BJ (cell line): ENCODE measurements at places on chromosomes 2 and 18.

DNA sequence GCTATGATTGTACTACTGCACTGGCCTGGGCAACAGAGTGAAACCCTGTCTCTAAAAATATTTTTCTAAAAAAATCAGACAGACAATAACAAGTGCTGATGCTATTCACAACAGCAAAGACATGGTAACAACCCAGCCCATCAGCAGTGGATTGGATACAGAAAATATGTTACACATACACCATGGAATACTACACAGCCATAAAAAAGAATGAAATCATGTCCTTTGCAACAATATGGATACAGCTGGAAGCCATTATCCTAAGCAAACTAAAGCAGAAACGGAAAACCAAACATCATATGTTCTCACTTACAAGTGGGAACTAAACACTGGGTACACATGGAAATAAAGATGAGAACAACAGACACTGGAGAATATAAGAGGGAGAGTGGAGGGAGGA is 19.9 kb downstream of the FAM161A start:
- DNase-seq = no peak

DNA sequence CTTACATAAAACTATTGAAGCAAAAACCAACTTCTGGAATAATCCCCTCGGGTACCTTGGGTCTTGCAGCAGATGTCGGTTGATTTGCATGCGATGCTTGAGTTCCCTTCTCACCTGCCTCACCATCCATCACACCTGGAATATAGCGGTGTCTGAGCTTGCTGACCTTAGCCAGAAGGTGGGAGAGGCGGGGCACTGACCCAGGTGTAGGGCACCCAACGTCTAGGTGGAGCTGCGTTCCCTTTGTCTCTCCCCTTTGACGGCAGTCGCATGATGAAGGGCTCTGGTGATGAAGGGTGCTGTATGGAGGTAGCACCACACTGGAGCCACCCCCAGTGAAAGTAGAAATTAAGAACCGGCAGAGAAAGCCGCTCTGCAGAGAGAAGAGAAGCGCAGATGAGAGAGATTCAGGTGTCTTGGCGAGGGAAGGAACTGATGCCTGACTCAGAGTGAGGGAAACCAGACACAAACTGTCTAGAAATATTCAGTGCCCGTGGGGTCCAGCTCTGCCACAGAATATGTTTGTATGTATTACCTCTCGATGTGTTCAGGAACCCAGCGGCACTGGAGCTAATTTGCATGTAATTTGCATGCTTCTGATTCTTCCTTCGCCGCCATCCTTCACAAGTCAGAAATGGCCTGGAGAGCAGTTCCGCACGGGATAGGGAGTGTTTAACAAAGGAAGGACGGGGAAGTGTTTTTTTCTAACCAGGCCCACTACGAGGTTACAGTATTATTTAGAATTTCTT is 19.4 kb upstream of the MBP start:
- no peak for DNase-seq

DNA sequence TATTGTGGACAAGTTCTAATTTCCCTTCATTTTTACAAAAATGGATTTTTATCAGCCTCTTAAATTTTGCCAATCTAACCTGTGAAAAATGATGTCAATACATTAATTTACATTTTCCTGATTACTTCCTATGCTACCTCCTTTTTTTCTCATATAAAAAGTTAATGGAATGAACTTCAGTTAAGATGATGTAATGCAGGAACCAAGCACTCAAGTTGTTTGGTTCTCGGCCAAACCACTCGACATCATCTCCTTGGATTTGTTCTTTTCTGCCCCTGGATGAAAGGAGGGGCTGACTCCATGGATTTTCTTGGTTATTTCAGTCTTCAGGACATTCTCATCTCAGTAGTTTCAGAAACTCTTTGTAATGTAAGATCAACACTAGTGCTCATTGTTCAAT is 253.1 kb upstream of the NXPH2 start:
- DNase-seq = no peak

- no peak for DNase-seq
Observed at GRCh38 chr18:75656035-75656434, 228.5 kb upstream of the SMIM21 start.

DNA sequence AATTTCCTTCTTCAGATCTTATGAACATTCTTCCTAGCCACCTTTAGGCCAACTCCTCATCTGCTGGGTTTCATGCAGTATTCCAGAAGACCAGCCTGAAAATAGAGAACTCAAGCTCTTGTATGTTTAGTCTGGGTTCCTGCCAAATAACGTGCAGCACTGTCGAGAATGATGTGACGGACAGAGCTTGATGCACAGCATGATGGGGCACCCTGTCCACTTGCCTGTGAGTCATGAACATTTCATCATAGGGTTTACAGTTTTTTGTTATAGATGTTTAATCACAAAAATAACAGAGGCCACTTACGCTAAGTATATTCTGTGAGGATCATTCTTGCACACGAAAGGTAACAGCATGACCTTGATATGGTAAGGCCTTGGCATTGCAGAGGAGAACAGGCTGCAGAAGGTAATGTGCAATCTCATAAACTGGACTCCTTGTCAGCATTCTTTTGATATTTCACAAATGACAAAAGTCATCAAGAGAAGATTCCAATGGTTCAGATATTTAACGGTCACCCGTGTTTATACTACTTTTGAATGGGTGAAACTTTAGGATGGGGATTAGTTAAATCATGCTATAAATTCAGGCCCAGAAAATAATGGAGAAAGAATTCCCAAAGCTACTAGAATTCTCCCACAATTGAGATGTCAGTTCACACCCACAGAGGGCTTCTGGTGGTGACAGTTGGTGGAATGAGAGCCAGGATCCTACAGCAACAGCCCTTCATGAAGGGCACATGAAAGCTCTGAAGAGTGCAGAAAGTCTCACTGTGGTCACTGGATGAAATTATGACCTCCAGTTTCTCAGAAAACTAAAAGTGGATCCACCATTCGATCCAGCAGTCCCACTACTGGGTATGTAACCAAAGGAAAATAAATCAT is 396.1 kb upstream of the RAB12 start:
- DNase-seq = no peak

GRCh38 chr2:104547221-104547620 is 306.7 kb upstream of the POU3F3 start:
- no peak for DNase-seq

GRCh38 chr2:32271063-32271462 is 6.4 kb upstream of the NLRC4 start:
- no peak for DNase-seq

- no peak for DNase-seq
Observed at GRCh38 chr2:208025814-208026184, 472 bp upstream of the PLEKHM3 start.

- no peak for DNase-seq
Observed at GRCh38 chr2:33583194-33583938, 15.7 kb downstream of the FAM98A start.

DNA sequence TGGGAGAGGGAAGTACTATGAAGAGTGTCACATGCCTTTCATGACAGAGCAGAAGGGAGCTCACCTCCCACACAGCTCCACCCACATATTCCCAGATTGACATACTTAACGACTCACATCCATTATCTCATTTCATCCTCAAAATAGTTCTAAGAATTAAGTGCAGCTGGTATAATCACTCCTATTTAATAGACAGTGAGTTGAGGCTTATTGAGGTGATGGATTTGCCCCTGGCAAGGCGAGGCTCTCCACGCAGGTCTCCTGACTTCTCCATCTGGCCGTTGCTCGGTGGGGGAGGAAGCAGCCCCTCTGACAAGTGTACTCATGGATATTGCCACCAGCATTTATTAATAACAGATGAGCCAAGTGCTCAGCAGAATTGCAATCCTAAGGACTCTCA is 81.4 kb downstream of the TGOLN2 start:
- DNase-seq = no peak

- no peak for DNase-seq
Observed at GRCh38 chr2:96082211-96083063, 33.9 kb downstream of the ADRA2B start.
